ENCODE measurements at places on chromosomes 2 and 18.

DNA sequence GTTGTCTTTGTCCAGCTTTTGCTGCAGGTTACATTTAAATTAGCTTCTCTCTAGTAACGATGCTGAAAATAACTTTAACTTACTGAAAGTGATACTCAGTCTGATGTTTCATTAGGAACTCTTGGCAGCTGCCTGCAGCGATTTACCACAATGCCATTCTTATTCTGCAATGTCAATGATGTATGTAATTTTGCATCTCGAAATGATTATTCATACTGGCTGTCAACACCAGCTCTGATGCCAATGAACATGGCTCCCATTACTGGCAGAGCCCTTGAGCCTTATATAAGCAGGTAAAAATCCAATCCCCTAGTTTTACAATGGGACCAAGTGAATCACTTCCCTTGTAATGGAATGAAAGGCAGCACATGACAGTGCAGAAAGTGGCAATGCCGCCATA, 16.3 kb upstream of the MFF start:
- DNase-seq = no peak

DNA sequence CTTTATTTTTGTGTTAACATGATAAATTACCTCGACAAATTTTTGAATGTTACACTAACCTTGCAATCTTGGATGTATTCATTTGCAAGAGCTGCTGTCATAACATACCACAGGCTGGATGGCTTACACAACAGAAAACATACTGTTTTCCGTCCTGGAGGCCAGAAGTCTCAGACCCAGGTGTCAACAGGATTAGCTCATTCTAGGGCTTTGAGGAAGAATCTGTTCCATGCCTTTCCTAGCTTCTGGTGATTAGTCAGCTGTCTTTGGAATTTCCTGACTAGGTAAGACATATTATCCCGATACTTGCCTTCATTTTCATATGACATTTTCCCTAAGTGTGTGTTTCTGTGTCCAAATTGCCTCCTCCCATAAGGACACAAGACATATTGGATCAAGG, 188.6 kb upstream of the CDH19 start:
- DNase-seq = no peak

GRCh38 chr2:166000401-166000800, 46.8 kb upstream of the TTC21B start:
- no peak for DNase-seq

DNA sequence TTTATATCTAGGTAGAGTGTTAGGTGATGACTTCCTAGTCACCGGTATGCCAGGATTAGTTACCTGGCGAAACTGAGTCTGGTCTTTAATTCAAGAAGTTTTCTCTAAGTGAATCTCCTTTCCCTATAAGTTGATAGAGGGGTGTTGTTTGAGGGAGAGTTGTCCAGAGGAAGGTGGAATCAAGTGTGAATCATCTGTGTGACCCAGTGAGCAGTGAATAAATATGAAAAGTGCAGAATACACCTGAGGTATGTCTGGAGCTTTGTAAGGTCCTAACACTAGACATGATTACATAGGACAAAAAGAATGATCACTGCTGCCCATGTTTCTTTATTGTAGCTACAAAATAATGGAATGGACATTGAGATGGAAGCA, 11.2 kb downstream of the POU3F3 start:
- no peak for DNase-seq

GRCh38 chr18:63322908-63323634, 3.5 kb upstream of the BCL2 start:
- peak; percentile 53 for DNase-seq

DNA sequence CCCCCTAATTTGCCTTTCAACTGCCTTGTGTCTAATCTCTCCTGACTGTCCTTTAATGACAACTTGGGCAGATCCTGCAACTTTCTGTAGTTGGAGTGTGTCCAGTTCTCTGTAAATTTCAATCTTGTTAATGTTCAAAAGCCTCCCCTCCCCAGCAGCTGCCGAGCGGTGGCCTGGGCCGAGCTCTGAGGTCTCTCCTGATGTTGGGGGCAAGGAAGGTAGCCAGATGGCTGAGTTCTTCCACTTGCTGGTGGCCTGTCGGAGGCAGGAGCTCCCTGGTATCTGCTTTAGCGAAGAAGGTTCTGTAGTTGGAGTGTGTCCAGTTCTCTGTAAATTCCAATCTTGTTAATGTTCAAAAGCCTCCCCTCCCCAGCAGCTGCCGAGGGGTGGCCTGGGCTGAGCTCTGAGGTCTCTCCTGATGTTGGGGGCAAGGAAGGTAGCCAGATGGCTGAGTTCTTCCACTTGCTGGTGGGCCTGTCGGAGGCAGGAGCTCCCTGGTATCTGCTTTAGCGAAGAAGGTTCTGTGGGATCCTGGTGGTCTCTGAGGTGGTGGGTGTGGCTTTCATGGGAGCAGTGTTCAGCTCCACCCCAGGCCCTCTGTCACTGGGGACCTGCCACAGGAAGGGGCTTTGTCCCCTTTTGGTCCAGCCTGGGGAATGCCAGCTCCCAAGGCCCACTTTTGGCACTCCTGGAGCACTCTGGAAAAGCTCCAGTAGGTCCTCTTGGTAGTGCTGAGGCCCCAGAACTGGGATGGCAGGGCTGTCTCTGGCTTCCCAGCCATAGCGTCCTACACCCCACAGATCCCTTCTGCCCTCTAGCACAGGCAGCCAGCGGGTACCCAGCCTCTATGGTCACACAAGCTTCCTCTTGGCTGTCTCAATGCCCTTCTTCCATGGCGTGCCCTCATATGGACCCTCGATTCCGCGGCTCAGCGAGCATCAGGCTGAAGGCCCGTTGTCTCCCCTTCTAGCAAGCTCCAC, 211.9 kb downstream of the ALPK2 start:
- no peak for DNase-seq

Measured in CD4-positive, alpha-beta T cell treated with Interferon gamma for 1 hour (primary cell).